ENCODE measurements at places on chromosomes 6 and 20. TPM values are rescaled to one million over a fixed set of nuclear protein-coding genes. Genes with fewer than 3 reads are reported as not detected.

Gene SCGN
- total RNA-seq: not detected

GRCh38 chr6:46220352-46221221 lies 49.8 kb upstream of the ENPP5 start:
- DNase-seq: no peak

DNA sequence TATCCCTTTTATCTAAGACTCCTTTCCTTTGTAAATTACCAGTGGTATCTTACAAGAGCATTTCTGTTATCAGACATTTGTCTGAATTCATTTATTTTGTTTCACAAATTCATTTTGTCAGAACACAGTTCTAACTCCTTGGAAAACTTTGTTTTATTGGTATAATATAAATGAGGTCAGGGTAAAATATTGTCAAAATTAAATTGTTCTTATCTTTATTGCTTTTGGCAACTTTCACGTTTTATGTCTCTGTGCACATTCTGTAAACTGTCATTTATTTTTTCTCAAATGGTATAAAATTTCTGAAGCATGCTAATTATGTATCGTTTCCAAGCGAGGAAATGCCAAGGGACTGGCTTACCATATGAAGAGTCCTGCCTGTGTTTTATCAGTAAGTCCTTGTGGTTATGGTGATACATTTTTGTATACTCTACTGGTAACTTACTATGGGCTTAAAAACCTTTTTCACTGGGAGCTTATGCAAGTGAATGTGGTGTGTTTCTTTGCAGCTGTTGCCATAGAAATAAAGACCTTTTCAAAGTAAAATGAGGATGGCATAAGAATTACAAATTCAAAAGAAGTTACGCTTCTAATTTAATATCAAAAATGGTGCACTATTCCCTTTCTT lies 214.2 kb downstream of the COL19A1 start:
- DNase-seq: no peak

DNA sequence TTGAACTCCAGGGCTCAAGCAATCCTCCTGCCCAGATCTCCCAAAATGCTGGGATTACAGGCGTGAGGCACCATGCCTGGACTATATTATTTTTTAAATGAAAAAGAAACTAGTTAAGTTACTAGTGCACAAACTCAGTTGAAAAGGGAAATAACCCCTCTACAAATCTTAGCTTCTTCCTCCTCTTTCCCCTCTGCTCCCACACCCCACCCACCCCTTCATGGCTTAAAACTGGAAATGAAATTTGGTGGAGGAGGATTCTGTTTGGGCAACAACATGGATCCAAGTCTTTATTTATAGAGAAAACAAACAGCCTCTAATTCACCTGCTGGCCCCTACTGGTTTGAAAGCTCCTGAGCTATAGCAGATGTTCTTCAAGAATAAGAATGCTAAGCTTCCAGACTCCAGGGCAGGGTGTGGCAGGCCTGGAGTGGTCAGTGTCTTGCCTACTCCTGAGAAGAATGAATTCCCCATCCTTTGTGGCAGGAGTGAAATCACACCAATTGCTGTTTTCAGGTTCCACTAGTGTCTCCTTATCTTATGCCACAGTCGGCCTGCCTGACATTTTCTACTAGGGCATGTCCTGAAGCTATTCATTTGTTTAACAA lies 73.5 kb downstream of the ZFP64 start:
- DNase-seq: no peak

Gene ARMH2
- total RNA-seq: not detected

DNA sequence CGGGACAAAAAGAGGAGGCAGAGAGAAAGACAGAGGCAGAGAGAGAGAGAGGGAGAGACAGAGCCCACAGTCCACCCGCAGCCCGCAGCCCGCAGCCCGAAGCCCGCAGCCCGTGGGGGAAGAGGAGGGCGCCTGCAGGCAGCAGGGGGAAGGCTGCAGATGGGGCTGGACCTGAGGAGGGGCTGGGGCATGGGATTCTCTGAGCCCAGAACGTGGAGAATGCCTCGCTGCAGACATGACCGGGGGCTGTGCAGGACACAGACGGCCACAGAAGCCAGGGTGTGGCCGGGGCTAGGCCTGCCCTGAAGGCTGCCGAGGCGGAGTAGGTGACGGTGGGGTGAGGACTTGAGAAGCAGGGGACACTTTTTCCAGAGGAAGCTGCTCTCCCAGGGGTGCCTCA lies 6.5 kb upstream of the SLCO4A1 start:
- DNase-seq: no peak

- no peak for DNase-seq
Observed at GRCh38 chr20:45090481-45090880, 10.4 kb downstream of the KCNS1 start.

DNA sequence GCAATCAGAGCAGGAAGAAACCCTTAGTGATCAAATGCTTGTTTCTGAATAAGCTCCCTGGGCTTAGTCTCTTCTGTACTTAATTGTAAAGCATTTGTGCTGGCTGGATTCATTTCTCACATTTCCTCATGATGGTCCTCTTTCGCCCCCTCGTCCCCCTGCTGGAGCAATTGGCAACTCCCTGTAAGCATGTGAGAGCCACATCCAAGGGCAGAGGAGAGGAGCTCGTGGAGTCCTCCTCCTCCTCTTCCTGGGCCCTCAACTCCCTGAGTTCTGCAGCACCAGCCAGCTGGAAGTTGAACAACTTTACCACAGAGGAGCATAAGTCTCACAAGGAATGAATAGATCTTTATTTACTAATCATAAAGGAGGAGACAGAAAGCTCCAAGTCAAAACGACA lies 12.6 kb downstream of the ANKEF1 start:
- DNase-seq: peak; percentile 15

Gene MUC21
- total RNA-seq: not detected

- no peak for DNase-seq
Observed at GRCh38 chr20:62832212-62832922, 15.5 kb downstream of the COL9A3 start.

DNA sequence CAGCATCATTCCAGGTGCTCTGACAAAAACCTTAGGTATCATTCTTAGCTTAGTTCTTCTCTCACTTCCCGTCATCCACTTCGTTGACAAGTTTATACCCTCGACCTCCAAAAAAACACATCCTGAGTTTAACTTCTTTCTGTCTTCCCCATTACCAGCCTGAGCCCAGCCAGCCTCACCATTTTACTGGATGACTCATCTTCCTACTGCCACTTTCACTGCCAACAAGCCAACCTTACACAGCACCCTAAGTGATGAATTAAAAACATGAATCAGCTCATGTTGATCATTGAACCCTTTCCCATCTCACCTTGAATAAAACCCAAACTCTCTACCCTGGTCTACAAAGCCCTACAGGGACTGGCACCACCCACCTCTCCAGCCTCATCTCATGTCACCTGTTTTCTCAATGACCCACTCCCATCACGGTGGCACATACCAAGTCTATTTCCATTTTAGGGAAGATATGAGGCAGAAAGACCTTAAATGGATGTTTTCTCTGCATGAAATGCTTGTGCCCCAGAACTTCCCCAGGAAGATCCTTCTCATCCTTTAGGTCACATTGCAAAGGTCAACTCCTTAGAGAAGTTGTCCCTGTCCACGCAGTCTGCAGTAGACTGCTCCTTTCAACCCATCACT lies 9.9 kb upstream of the UST start:
- DNase-seq: no peak

DNA sequence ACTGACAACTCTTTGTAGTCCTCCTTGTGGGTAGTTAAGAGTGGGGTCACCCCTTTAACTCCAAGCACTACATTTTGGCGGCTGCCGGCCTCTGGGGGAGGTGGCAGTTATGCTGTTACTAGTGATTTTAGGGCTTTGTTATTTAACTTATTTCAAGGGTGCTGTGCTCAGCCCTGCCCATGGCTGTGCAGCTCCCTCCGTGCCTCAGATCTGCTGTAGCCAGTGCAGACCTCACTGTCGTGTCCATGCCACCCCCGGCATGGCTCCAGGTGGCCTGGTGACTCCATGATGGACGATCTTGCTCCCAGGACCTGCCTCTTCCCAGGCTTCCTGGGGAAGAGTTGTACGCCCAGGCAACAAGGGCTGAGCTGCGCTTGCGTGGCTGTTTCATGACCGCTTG lies 15.4 kb downstream of the UQCC2 start:
- DNase-seq: no peak

Gene LGSN
- total RNA-seq: not detected

DNA sequence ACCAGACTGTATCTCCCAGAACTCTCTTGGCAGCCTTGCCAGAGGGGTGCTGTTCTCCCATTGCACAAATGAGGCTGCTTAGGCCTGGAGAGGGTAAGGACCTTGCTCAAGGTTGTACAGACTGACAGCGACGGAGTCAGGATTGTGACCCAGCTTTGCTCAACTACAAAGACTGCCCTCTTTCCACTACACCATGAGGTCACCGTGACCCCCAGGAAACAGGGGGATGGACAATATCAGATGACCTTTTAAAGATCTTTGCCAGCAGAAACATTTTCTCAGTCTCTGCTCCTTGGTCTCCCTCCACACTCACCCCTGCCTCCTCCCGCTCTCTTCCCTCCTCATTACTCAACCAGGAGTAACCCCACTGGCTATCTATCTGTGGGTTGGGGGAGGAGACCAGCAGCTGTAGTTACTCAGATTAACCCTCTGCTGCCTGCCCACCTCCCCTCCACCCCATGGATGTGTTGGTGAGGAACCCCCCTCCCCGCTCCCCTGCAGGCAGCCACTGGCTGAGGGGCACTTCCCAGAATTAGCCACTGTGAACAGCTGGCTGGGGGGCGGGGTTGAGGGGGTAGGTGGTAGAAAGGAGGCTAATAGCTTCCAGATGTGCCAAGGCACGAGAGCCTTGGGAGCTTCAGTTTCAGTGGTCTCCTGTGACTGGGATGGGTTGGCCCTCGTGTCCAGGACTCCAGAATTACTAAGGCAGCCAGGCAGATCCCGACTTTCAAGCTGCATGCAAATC lies 26.9 kb upstream of the MRPS18A start:
- DNase-seq: no peak

Gene PLCB1
- total RNA-seq: 3.5 TPM

- no peak for DNase-seq
Observed at GRCh38 chr6:85612690-85613474, 19.2 kb upstream of the SNX14 start.

Gene ISM1
- not detected for total RNA-seq

- peak; percentile 62 for DNase-seq
Observed at GRCh38 chr6:138795809-138796603, at the start of gene ECT2L. Gene ECT2L (plus strand): TSS chr6:138796087. CDS start chr6:138813275, 17,188 bp downstream.

- peak; percentile 45 for DNase-seq
Observed at GRCh38 chr20:15594158-15594695, 979.0 kb downstream of the KIF16B start.

Gene TNXB
- total RNA-seq: 0.03 TPM

Gene APOBEC2
- not detected for total RNA-seq

Measured in HT-29 (cell line).